ENCODE measurements at places on chromosomes 1 and 21.

- no peak for DNase-seq
Measured at GRCh38 chr1:236494586-236495466, 29.0 kb upstream of the LGALS8 start.

DNA sequence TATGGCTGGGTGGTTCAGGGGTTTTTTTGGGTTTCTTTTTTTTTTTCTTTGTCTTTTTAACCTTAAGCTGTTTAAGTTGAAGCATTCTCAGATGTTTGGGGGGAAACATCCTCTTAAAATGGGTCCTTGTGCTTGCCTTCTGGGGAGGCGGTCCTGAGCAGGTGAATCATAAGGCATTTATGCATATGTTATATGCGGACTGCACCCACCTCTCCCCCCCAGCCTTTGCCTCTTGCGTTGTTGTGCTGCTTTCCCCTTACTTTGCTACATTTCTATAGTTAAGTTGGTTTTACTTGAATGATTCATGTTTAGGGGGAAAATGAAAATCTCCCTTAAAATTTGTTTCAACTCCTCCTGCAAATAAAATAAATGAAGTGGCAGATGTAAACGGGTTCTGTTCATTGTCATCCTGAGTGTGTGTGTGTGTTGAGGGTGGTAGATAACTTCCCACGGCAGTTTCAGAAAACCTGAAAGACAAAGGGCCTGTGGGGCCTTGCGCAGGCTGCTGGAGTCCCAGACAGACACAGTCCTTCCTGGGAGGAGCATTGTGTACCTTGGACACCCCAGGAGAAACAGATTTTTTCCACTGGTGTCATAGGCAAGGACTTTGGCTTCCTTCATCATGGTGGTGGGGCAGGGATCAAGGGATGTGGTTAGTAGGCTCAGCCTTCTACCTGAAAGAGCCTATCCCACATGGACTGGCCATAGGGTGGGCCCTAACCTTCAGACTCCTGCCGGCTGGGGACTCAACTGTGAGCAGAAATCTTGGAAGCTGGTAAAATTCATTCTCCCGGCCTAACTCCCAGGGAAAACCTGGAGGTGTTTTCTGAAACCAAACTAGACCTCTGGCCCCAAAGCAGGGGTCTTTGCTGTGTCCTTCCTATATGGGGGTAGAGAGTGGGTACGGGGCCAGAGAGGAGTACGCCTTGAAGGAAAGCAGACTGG, 926 bp upstream of the SH3D21 start:
- DNase-seq: no peak

- no peak for DNase-seq
Measured at GRCh38 chr1:116909512-116910378, at the start of gene PTGFRN. PTGFRN (plus strand) TSS chr1:116909916; CDS start chr1:116910204, 288 bp downstream.

DNA sequence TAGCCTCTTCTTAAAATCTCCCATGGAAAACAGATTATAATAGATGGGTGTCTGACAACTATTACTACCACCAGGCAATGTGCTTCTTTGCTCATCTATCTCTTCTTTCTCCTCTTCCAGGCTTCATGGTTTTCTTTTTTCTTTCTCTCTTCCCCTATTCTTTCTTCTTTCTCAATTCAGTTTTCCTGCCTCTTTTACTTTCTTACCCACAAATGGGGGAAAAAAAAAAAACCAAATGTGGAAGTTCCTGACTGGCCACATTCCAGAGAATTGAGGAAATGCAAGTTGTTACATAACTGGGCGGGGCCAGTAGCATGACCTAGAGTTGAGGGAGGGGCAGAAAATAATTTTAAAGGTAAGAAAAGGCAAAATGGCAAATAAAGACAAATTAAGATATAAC, 10.9 kb upstream of the SMG7 start:
- no peak for DNase-seq

DNA sequence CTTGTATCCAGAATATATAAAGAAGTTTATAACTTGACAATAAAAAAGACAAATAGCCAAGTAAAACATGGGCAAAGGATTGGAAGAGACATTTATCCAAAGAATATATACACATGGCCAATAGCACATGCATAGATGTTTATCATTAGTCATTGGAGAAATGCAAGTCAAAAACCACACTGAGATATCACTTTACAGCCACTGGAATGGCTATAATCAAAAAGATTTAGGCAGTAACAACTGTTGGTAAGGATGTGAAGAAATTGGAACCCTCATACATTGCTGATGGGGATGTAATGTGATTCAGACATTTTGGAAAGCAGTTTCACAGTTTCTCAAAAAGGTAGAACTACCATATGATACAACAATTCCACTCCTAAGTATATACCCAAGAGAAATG, 51.1 kb downstream of the SLC44A5 start:
- DNase-seq: no peak

GRCh38 chr1:193498088-193498655, 311.8 kb upstream of the B3GALT2 start:
- DNase-seq: no peak

DNA sequence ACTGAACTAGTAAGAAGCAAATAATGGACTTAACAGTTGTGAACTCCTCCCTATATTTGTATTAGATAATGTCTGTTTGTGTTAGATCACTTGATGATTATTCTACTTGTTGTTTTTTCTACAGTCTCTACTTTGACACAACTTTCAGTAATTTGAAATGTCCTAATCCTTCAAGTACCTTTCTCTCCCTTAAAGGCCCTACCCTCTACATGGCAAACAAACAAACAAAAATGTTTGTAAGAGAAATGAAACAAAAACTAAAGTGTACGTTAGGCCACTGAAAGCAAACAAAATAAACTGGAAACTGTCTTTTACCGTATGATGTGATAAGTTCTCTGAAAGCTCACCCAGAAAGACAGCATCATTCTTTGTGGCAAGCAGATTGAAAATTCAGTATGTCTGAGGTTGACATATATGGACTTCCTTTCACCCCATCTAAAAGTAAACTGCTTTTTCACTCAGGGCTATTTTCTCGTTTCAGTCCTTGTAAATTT, 255.9 kb upstream of the SNX7 start:
- no peak for DNase-seq

GRCh38 chr1:156760092-156760795, 7.1 kb upstream of the PRCC start:
- no peak for DNase-seq

- DNase-seq: no peak
Measured at GRCh38 chr1:54989968-54990810, 8.5 kb upstream of the BSND start.

DNA sequence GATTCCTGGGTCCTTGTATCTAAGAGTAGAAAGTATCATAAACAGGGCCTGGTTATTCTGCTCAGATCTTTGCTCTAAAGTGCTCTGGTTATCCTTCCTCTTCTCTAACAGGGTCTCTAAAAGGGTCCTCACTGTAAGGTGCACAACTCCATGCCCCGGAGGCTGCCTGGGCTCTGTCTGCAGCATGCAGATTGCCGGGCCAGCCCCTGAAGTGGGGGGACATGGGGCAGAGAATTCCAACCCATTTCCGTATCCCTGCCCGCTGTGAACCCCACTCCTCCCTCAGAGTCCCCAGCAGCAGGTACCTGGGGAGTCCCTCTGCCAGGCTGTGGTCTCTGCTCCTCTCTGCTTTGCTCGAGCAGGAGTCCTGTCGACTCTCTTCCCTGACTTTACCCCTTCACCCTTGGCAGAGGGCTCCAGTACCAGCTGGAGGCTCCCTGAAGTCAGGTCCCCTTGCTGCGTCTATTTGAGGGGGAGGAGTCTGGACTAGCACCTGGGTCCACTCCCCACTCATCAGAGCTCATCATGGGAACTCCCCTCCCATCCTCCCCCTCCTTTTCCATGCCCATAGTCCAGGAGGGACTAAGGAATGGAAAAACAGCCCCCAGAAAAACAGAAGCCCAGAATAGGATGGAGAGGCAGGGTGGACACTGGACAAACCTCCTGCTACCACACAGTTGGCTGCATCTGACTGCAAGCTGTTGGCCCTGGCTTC, 12.1 kb downstream of the BLACAT1 start:
- no peak for DNase-seq

GRCh38 chr1:38991638-38992411, 749 bp downstream of the AKIRIN1 start:
- DNase-seq: no peak

- DNase-seq: no peak
Measured at GRCh38 chr1:93738075-93738622, 56.5 kb upstream of the BCAR3 start.

DNA sequence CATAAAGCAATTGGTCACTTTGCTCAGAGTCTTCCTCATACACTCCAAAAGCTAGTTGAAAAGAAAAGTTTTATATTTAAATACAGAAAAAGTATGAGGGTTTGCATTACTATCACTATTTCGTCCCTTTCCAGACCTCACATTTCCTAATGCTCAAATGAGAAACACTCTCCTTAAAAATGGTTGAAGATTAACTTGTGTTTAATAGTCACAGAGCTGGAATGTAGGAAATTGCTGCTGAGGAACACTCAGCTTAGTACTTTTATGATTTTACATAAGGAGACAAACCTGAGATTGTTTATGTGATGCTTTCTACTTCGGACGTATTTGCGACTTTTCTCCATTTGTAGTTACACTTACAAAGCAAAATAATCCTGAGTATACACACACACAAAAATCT, 39.8 kb downstream of the MYSM1 start:
- DNase-seq: no peak

GRCh38 chr1:9389968-9390367, 97.3 kb downstream of the SPSB1 start:
- no peak for DNase-seq

DNA sequence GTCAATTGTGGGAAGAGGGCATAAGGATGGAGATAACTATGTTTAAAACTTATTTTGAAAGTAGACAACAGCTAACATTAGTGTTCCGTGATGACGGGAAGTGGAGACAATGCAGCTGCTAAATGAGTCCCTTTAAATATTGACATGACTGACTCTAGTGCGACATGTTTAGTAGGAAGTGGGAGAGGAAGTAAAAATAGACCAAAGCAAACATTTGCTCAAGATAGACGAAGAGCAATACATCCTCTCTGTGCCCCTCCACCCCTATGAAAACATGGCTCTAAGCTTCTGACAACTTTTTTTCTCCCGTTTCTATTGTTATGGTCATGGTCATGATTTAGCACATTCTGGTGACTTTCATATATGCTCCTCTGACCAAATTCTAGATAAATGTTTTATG, 60.0 kb upstream of the HMCN1 start:
- no peak for DNase-seq

GRCh38 chr1:8040586-8040985, 14.5 kb upstream of the ERRFI1 start:
- no peak for DNase-seq

DNA sequence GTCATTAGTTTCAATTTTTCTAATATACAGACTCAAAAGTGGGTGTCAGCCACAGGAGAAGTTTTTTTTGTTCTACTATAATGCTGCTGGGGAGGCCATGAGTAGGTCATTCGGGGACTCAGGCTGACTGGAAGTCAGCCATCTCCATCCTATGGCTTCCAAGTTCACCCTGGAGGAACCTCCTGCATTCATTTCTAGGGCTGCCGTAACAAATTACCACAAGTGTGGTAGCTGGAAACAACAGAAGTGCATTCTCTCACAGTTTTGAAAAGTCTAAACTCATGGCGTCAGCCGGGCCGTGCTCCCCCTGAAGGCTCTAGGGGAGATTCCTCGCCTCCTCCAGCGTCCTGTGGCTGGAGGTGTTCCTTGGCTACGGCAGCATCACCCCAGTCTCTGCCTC, 17.7 kb downstream of the AGT start:
- DNase-seq: no peak

DNA sequence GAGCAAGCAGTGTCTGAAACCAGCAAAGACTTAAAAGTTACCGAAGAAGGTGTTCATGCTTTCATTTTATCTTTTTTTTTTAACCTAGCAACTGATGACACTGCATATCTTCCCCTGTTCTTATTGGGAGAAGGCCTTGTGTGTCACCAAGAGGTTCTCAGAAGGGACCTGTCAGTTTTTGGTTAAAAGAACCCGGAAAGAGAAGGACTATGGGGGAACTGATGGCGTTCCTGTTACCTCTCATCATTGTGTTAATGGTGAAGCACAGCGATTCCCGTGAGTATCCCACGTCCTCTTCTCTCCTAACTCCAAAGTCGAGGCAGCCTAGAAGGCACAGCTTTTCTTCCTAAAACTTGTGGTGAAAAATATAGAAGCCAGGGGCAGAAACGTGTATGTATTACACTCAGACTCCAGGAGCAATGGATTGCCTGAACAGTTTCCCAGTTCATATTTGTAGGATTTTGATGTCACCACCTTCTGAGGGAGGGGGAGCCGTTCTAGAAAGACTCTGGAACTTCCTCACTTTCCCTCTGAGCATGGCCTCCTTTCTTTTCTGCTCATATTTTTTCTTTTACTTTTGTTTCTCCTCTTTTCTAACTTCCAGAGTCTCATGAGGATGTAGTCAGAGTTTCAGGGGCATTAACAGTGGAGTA, at the start of gene MR1:
MR1 (plus strand) TSS at position 185 of the 653 bp plus-strand sequence; CDS start at position 210, 25 bp downstream.
- no peak for DNase-seq

DNA sequence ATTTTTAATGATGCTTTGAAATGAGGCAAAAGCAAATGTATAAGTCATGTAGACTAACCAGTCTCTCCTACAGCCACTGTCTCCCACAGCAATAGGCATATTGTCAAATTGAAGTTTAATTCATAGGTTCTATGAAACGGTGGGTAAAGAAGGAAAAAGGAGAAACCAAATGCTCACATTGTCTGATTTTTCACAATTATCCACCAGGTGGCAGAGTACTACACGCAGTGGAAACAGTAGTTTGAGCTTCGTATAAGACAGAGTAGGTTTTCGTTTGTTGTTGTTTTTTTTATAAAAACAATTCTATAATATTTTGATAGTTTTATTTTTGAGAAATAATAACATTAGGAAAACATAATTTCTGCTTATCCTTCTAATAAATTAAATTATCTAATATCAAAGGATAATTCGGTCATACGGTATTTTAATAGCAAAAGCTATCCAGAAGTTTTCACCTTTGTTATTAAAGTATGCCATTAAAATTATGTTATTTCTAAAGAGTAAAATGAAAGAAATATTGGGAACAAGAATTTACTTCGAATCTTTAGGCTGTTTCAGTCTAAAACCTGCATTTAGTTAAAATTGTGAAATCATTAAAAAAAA, 39.1 kb downstream of the TYW3 start:
- no peak for DNase-seq

GRCh38 chr1:206672844-206673758, 11.6 kb upstream of the MAPKAPK2 start:
- DNase-seq: no peak

DNA sequence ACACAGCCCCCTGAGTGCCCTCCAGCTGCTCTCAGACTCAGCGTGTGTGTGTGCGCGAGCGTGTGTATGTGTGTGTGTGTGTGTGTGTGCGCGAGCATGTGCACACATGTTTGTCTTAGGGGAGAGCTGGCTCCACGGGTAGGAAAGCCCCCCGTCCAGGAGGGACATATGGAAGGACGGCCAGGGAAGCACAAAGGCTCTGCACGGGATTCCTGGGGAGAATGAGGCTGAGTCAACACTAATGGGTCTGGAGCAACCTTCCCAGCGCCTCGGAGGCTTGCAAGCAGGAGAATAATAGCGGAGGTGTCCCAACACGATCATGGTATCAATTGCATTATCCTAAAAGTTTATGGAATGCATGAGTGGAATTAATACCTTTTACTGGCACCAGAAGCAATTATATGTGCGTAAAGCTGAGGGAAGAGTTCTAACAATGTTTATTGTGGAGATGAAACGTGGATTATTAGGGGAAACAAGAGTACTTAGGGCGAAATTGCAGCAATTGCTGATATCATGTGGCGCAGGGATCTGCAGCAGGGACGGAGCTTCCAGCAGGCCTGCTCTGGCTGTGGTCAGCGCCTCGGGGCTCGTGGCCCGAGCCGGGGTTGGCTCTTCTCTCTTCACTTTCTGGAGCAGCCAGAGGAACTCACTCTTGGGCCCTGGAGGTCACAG, 40.3 kb upstream of the CCDC27 start:
- no peak for DNase-seq

All from stimulated activated CD4-positive, alpha-beta T cell treated with anti-CD3 and anti-CD28 coated beads, Interleukin-15, amount 100 ng/mL, for 1 hour (primary cell).